Stimulated activated CD4-positive, alpha-beta T cell treated with anti-CD3 and anti-CD28 coated beads, Interleukin-1b, Interleukin-23, amount 100 ng/mL, for 1 hour (primary cell): ENCODE measurements at places on chromosomes 16 and 17.

- DNase-seq: peak; percentile 29
Measured at GRCh38 chr17:8300627-8301242, 5.5 kb upstream of the SLC25A35 start.

- no peak for DNase-seq
Measured at GRCh38 chr16:90019543-90020259, 445 bp upstream of the DBNDD1 start.

DNA sequence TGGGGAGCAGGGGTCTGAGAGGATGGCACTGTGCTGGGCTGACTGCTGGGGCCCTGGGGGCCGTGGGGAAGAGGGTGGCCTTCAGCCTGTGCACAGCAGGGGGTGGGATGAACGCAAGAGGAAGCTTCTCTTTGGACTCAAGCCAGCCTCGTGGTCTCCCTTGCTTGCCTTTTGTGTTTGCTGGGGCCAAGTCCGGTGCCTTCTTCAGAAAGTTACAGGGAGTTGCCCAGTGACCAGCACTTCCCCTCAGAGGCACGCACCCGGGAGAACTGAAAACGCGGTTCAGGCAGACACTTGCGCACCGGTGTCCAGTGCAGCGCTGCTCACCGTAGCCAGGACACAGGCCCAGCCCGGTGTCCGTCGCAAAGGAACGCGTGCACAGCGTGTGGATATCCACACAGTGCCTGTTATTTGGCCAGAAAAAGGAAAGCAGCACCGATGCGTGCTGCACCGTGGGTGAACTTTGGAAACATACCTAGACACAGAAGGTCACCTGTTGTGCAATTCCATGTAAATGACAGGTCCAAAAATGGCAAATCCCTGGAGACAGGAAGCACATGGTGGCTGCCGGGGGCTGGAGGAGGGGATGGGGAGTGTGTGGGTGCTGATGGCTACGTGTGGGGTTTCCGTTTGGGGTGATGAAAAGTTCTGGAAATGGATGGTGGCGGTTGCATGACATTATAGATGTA is 29.4 kb upstream of the NUDT16L1 start:
- DNase-seq: no peak

GRCh38 chr16:8717892-8718415 is 43.5 kb downstream of the ABAT start:
- DNase-seq: no peak

- DNase-seq: no peak
Measured at GRCh38 chr16:11978080-11978479, 1.5 kb downstream of the SNX29 start.

DNA sequence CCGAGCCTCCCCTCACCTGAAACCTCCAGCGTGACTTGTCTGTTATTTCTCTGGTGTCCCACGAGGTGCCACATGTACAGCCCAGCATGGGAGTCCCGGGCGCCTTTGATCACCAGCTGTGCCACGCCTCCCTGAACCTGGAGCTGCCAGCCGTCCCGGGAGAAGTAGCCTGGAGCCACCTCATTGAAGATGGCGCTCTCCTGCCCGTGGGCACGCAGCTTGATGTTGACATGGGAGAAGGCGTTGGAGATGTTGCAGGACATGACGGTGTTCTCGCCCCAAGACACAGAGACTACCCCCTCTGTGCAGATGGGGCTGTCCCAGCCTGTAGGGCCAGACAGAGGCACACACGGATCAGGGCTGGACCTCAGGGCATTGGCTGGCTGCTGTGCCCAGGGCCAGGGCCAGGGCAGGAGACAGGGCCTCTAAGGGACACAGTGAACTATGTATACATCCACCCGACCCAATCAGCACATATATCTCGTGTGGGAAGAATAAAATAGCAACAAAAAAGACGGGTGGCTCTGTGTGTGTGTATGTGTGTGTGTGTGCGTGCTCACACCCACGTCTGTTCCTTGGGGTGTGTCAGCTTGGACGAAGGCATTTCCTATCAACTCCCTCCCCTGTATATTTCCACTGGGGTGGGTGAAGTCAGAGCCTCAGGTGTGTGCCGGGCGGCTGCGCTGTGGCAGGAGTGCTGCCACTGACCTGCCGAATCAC is 7.3 kb upstream of the CD7 start:
- DNase-seq: no peak

GRCh38 chr17:64056269-64057005 is 36.0 kb upstream of the ICAM2 start:
- DNase-seq: no peak

DNA sequence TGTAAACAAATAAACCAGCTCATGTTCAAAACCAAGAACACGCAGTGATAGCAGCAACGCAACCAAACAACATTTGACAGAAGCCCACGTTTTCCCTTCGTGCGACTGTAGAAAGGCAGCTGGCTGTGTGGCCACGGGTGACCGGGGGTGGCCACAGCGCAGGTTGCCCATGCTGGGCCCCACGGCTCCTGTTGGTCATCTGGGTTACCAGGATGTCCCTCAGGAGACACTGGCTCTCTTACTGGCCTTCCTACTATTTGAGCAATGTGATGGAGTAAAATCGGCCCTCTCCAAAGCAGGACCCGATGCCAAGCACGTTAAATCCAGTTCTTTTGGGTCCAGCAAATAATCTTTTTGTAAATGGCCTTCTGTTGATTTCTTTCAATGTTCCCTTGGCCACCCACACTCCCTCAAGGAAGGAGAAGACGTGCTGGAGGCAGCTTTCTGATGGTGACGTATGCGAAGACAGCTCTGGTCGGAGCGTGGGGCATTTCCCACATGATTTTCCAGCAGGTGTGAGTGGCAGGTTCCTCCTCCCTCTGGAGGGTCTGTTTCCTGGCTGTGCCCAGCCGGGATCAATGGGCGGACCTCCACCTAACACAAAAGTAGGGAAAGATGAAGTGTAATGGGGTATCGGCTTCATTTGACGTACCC is 143.1 kb upstream of the CHMP6 start:
- no peak for DNase-seq

GRCh38 chr17:7356072-7356549 is 1.2 kb downstream of the TMEM95 start:
- peak; percentile 69 for DNase-seq

DNA sequence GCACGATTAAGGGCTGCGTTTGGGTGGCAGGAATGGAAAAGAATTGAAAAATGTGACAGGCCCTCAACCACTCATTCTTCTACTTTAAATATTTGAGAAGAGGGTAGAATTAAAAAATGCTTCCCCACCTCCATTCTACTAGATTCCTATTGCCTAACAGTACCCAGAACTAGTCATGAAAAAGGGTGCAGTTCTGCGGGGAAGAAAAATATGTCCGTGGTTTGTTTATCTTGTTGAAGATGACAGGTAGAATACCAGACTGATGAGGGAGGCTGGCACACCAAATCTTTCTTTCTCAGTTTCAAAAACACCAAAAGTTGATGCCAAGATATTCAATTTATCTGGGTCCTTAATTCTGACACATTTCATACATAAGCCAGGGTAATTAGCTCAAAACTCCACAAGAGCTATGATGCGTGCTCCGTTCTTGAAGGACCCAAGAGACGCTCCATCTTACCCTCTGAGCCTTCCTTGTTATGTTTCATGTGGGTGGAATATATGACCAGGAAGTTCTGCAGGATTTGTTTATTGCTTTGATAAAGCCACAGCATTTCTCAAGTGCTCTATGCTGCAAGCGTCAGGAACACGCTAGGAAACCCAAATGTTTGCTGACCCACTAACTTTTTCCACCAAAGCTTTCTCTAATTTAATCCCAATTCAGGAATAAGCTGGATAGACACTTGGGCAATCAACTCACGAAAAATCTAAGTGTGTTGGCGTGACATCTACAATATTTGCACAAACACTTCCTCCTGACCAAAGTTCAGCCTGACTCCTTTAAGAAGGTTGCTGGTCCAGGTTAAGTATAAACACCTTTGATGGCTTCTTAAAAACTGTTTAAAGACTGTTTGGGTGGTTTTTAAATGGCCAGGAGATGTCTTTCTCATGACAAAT is 20.6 kb upstream of the GAN start:
- no peak for DNase-seq

GRCh38 chr17:77225265-77225664 is 84.5 kb downstream of the SEC14L1 start:
- DNase-seq: no peak

- DNase-seq: no peak
Measured at GRCh38 chr16:88777471-88778270, 7.3 kb downstream of the PIEZO1 start.

- DNase-seq: no peak
Measured at GRCh38 chr16:5064915-5065314, 841 bp downstream of the C16orf89 start.
